ENCODE measurements at places on chromosomes 2 and 18. TPM values are rescaled to one million over a fixed set of nuclear protein-coding genes. Genes with fewer than 3 reads are reported as not detected.

DNA sequence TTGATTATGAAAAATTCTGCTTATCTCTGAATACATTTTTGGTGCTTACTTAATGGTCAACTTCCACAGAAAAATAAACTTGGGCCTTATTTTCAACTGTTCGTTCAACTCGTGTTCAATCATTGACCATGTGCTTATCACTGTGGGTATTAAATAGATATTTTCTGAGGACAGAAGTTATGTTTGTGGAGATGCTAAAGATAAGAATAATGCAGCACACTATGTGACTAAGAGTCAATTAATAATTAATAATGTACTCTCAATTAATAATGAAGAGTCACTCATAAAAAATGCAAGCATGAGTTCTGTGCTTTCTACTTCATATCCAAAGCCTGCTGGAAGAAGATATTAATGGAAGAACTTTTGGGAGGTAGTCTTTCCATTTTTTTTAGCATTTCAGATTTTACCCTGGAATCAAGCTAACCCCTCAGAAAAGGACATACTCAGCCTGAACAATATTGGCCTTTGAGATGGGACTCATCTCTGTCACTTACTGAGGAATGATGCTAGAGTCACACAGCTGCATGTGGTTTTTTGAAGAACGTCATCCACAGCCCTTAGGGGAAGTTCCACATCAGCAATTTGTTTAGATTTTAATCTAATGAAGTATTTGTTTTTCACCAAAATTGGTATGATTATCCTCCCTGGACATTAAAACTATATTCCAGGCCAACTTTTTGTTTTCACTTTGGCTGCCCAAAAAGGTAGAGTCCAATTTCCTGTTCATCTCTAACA, 191.9 kb upstream of the CRIM1 start:
- DNase-seq: no peak

GRCh38 chr2:105734762-105735538, 9.8 kb upstream of the NCK2 start:
- no peak for DNase-seq

DNA sequence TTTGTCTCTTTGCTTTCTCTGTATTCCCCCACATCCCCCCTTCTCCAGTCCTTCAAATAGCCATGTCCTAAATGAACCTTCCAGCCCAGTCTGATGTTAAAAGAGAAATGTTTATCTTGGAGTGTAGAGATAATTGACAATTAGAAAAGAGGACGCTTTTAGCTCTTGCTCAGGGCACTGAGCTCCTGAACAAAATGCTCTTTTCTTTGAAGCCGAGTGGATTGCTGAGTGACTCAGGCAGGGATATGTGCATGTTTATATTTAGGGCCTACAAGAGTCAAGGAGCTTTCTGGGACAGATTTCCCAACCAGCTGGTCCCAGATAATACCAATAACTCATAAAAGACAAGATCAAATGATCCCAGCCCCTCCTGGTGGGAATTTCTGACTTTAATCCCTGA, 88.0 kb upstream of the SETBP1 start:
- peak; percentile 53 for DNase-seq

RAB27B gene
- not detected for total RNA-seq

DNA sequence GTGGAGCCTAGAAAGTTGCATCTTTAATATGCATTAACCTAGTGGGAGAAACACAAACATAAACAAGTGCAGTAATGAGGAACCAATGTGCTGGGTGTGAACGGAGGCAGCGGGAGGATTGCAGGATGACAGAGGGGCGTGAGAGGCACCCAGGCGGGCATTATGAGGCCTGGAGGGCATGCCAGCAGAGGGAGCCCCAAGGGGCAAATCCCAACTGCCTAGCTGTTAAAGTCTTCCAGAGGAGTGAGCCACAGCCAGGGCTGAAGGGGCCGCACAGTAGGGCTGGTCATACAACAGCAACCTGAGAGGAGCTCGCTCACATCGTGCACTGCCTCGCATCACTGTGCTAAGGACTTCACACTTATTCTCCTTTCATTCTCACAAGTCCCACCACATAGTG, 13.3 kb upstream of the PRELID3A start:
- DNase-seq: no peak

DNA sequence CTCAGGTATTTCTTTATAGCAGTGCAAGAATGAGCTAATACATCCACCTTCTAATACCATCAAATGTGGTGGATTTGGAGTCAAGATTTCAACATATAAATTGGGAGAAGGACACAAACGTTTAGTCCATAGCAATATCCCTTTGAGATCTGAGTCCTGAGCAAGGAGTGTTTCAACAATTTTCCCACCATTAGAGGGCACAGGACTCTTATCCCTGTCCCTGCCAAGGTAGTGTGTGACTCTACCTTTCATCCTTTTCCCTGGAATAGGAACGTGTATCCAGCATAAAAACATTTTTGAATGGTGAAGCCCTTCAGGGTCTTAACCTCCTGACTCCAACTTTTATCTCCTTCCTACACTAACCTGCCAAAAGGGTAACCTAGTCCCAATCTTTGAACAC, 181.3 kb upstream of the SRD5A2 start:
- DNase-seq: no peak

DNA sequence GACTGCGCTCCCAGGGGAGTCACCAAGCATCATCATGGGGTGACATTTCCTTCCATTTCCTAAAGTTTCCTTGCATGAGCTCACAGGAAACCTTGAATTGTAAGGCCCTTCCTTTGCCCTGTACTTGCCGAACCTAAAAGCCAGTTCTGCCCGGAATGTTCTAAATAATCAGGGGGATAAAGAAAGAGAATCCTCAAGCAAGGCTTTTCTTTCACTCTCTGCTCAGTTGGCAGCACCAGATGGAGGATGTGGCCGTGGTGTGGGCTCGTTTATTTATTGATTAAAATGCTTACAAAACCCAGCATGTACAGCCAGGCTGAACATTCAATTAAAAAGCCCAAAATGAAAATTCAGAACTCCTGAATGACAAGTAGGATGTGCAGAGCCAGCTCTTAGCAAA, 170.5 kb downstream of the SH3RF3 start:
- no peak for DNase-seq

- no peak for DNase-seq
Observed at GRCh38 chr18:37997695-37998094, 432.1 kb upstream of the CELF4 start.

All from SJCRH30 (cell line).